ENCODE measurements at places on chromosomes 2 and 18.

DNA sequence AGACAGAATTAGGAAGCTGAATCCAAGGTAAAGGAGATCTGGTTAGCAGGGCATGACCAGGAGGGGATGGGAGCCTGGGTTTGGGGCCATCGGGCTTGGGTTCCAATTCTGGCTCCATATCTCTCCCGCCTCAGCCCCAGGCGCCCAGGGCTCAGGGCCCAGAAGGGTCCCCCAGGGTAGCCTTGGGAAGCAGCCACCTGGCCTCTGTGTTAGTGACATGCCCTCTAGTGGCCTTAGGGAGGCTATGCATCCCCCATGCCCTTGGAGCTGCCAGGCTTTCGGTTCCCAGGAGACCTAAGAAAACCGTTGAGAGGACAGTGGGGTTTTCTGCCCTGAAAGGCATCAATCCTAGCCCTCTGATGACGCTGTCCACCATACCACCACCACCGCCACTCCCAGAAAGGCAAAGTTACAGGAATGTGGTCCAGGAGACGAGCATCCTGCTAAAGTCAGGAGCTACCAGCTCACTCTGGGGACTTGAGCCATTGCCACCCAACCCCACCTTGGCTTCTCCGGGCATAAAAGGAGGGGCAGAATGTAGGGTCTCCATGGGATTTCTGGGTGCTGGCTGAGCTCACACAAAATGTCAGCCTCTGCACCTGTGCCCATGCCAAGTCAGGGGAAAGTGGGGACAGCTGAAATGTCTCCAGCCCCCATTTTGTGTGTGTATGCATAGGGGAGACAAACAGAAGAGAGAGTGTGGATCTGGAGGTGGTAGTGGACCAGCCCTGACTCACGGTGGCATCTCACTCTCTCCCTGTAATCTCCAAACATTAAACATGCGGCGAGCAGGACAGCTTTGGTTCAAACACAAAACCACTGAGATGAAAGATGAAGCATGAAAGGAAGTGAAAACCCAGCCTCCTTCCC lies 56.5 kb downstream of the EMX1 start:
- DNase-seq: no peak

DNA sequence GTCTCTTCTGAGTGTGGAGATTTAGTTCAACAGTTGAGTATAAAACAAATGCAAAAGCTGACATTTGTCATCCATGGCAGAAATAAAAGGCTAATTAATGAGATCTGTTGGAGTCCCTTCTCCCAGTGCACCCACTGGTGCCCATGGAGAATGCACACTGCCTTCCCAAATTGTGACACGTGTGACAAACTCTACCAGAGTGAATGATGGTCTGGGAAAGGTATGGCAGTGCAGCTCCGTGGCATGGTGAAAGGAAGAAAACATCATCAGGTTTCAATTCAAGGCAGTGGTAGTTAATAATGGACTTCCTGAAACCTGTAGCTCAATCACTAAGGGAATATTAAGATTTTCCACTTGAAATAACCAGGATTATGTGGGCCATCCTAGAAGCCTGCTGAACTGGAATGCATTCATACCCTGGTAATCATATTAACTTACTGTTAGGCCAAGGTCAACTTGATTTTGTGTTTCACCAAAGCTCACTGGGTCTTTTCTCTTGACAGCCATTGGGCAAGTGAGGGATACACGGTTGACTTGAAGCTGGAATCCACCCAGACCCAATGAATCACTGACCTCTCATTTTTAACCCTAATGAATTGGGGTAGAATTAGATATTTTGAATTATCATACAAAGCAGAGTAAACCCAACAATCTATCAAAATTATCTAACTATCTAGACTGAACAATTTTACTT lies 167.6 kb downstream of the AFF3 start:
- no peak for DNase-seq

DNA sequence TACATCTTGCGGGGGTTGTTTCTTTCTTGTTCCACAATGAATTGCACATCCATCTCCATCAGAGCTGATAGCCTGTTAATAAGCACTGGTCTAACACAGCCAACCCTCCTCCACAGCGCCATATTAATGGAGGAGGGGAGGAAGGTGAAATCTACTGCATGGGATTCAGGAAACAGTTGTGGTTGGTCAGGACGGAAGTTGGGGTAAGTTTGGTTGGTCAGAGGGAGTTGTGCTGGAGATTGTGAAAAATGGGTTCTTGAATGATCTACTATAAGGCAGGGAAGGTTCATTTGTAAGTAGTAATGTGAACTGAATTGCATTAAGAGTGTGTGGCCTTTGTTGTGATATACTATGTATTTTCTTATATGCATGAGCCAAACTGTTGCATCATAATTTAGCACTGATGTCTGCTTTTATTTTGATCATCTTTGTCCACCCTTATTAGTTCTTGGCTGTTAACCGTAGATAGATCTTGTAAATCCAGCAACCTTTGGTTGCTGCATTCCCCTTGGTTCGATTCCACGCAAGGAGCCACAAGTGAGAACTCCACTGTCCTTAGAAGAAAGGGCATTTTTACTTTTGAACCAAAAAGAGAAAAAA lies 150.6 kb upstream of the MAPRE2 start:
- DNase-seq: no peak

- no peak for DNase-seq
Observed at GRCh38 chr2:231361701-231362554, 33.6 kb upstream of the B3GNT7 start.

DNA sequence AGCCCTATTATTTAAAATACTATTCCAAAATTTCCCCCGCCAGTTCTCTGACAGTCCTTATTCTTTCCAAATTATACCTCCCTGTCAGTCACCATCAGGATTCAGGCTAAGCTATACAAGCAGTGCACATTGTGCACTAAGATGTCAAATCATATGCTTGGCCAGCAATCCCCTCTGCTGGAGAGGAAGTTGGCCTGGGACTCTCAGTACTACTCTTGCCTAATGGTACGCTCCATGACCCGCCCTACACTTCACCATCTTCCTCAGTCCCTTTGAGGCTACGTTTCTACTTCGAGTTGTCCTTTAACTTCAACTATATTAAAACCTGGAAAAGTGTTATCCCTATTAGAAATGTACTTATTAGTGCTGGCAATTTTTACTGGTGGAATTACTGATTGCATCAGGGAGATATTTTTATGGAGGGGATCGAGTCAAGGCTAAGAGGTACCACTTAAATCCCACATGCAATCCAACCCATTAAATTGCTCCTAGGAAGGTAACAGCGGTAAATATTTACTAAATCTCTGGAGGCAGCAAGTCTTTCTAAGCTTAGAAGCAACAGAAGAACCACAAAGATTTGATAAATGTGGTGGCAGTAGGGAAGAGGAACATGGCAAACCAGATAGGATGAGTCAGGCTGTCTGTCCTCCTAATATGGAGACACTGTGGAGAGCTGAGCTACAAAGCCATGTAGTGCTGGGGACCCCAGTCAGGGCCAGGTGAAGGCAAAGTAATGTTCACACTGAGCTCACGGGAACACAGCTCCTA lies 2.7 kb downstream of the USP40 start:
- no peak for DNase-seq
